Stimulated activated CD8-positive, alpha-beta memory T cell treated with anti-CD3 and anti-CD28 coated beads, Interleukin-4, amount 100 ng/mL, for 4 hours (primary cell): ENCODE measurements at places on chromosomes 4 and X.

DNA sequence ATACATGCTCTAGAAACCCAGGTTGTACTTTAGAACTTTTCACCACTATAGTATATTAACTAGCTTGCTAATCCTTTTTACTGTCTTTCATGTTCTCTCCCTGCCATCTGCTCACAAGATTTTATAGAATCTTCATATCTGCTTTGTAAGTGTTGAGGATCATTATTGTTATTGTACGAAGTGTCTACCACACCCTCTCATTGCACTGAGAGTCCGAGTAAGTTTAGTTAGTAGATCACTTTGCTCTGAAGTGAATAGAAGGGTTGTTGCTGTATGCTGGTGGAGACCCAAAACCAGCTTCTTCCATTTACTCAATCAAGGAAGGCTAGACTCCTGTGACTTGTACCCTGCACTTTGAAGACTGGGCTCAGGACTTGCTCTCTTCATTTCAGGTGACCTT is 17.1 kb downstream of the GAB1 start:
- DNase-seq = no peak

- no peak for DNase-seq
Observed at GRCh38 chrX:96004386-96004785, 680.3 kb upstream of the DIAPH2 start.

DNA sequence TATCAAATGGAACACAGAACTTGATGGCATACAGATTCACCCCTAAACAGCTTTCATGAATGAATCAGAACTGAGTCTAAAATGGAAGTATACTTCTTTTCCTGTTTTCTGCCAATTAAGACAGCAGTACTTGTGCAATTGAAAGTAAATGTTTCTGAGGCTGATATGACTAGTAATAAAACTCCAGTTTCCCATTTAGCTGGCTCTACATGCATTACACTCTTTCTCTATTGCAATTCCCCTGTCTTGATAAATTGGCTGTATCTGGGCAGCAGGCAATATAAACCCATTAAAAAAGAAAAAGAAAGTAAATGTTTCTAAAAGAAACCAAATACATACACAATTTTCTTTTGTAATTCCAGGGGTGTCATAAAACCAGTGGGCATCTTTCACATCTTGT is 4.6 kb downstream of the NOA1 start:
- DNase-seq = no peak

DNA sequence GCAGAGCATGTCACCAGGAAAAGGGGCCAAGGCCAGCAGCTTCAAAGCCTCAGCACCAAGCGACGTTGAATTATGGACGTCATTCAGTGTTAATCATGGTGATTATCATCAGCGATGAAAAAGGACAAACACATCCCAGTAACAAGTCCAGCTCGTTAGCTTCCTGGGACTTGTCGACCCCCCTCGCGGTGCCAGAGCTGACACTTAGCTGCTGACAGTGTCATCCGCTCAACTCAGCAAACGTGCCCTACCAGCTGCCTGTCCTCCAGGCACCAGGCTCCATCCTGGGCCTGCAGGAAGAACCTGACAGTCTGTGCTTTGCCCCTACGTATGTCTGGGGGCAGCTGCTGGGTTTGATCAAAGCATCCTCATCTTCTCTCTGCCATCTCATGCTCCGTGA is 137.0 kb upstream of the PSAPL1 start:
- no peak for DNase-seq

GRCh38 chr4:48967631-48968030 is 18.4 kb upstream of the CWH43 start:
- DNase-seq = no peak

GRCh38 chr4:33060674-33061542 is 2340.7 kb downstream of the PCDH7 start:
- no peak for DNase-seq

- DNase-seq = no peak
Observed at GRCh38 chr4:140243278-140243753, 89.3 kb upstream of the MAML3 start.

DNA sequence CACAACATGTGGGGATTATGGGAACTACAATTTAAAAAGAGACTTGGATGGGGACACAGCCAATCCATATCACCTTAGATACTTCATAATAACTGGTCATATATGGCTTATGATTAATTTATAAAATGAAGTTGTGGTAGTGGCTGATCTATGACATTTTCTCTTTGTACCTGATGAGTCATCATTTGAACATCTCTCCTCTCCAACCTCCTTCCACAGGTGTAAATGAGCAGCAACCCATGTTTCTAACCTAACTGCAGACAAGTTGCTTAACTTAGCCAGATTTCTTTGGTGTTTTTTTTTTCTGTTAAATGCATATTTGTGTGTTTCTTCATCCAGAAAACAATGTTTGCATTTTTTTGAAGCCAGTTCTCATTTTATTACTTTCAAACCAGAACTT is 42.6 kb downstream of the SPANXA2 start:
- DNase-seq = no peak

GRCh38 chr4:7988437-7988836 is 48.8 kb upstream of the AFAP1 start:
- DNase-seq = no peak

GRCh38 chr4:181998398-181999295 is 244.6 kb upstream of the TENM3 start:
- DNase-seq = no peak

DNA sequence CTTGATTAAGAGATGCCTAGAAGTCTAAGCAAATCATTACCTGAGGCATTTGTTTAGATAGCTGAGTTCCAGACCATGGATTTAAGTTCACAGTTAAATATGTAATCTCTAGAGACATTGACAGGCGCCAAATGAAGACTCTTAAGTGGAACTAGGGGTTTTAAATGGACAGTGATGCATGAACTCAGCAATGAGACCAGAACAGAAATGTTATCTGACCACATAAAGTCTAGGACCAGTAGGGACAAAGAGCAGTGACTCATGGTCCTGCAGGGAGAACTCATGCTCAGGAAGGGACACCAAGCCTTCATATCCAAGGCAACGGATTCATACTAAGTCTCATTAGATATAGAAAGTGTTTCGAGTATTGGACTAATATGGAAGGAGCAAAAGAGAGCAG is 152.3 kb downstream of the PPARGC1A start:
- no peak for DNase-seq

DNA sequence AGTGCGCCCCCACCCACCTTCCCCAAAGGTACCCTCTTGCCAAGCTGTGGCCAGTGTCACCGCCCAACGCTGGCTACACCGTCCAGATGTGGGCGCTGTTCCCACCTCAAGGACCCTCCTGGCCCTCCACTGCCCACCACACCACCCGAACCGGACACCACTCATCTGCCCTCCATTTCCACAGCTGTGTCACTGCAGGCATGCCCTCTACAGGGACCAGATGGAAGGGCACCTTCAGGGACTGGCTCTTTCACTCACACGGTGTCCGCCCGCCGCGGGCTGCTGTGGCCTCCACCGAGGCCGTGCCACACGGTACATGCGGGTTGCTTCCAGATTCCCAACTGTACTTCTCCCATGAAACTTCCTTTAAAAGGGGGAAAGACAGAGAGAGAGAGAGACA is 87.7 kb downstream of the FAM53A start:
- DNase-seq = no peak

DNA sequence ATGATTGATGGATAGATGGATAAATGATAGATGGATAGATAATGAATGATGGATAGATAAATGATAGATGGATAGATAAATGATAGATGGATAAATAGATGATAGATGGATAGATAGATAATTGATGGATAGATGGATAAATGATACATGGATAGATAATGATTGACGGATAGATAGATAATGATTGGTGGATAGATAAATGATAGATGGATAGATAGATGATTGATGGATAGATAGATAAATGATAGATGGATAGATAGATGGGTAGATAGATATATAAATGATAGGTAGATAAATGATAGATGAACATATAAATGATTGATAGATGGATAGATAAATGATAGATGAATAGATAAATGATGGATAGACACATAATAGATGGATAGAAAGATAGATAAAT is 49.5 kb upstream of the SHOX start:
- no peak for DNase-seq

DNA sequence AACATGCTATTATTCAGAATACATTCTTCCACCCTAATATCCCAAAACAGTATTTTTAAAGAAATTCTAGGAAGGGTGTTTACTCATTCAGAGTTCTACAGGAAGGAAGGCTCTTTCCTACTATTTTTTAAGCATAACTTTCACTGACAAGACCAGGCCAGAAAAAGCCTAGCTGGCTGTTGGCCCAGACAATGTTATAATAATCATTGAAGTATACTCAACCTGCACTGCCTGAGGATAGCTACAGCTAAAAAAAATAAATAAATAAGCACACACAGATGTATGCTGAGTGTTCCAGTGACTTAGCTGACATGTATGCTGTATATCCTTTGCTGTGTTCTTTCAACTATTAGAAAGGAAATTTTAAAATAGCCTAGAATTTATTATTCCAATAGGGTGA is 145.8 kb upstream of the SPRY1 start:
- no peak for DNase-seq

GRCh38 chr4:89347363-89348025 is 39.9 kb upstream of the GPRIN3 start:
- DNase-seq = no peak

GRCh38 chrX:9493936-9494335 is 29.1 kb downstream of the TBL1X start:
- no peak for DNase-seq

- no peak for DNase-seq
Observed at GRCh38 chr4:56217343-56217890, 169.9 kb downstream of the AASDH start.

DNA sequence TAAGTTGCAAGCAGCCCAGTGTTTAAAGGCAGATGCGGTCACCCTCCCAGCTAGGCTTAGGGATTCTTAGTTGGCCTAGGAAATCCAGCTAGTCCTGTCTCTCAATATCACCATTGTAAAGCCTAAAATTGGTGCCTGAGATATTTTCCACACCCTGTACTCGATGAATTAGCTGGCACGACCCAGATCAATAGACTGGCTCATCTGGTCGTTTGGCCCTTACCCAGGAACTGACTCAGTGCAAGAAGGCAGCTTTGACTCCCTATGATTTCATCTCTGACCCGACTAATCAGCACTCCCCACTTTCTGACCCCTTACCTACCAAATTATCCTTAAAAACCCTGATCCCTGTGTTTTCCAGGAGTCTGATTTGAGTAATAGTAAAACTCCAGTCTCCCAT is 384.9 kb upstream of the SLC7A11 start:
- DNase-seq = no peak

- no peak for DNase-seq
Observed at GRCh38 chrX:140822184-140822583, 112.6 kb downstream of the LINC00632 start.

- no peak for DNase-seq
Observed at GRCh38 chr4:173411106-173411693, 12.3 kb upstream of the SCRG1 start.

GRCh38 chr4:6734165-6734786 is 18.3 kb downstream of the BLOC1S4 start:
- DNase-seq = no peak

DNA sequence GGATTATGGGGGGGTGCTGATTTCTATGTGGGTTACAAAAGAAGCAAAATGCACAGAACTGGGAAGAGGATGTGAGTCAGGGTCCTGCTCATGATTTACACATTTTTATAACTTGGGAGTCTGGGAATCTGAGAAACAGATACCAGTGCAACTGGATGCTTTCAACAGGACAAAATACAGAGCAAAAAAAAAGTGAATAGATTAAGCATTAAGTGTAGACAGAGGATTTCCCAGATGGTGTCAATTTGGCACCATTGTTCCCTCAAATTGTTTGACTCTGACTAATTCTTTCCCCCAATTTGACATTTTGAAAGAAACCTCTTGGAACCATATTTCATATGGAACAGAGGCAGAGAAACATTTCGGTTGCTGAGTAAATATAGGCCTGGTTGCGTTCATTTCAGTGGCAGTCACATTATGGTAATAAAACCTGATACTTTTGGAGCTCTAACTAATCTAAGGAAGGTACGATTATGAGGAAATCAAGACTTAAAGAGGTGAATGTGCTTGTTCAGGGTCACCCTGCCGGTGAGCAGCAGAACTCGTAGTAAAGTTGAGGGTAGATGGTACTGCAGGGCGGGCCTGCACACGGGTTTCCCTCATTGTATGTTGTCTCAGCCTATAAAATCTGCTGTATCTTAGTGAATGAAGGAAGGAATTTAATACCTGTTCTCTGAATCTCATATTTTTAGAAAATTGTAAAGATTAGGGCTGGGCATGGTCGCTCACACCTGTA is 18.7 kb upstream of the CDKL5 start:
- no peak for DNase-seq

DNA sequence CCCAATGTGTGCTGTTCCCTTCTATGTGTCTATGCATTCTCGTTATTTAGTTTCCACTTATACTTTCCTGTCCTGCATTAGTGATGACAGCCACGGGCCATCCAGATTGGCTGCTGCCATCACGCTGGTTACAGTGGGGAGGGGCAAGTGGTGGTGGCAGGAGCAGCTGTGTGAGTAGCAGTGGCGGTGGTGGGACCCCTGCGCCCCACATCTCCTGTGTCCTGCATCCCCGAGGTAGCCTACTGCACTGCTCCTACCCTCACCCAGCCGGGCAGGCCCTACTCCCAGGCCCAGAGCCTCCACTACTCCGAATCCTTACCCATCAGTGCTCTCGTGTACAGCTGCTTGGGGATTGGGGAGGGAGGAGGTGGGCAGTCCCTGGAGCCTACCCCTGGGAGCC is 798.7 kb upstream of the AGA start:
- no peak for DNase-seq

GRCh38 chr4:15901007-15901406 is 37.5 kb downstream of the FGFBP1 start:
- DNase-seq = no peak

GRCh38 chrX:143940119-143940518 is 56.2 kb downstream of the UBE2NL start:
- no peak for DNase-seq

GRCh38 chr4:143489106-143489505 is 24.4 kb upstream of the SMARCA5 start:
- no peak for DNase-seq

DNA sequence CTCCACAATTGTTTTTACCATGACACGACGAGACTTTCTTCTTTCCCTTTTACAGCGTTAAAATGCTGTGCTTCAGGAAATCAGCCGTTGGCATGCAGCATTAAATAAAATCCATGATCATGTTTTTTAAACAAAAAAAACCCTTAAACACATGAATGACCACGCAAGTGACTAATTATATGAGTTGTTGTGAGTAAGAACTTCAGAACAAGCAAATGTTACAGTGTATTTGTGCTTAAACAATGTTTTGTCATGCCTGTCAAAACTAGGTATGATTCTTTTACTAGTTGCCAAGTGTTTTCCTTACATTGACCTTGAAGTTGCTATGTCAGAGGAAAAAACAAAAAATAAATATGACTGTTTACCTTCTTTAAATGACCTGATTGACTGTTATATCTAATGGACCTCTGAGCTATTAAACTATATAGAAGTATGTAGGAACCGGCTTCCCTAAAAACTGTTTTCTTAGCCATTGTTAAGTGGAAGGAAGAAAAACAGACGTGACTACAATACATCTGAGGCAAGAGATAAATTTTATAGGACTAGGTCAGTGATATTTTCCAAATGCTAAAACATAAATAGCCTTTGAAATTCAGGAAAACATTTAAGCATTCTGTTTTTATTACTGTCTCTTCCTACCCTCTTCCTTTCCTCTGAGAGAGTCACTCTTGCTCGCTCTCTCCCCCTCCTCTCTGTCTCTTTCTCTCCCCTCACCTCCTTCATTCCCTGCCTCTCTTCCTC is 197.1 kb downstream of the PALLD start:
- no peak for DNase-seq
